ENCODE measurements at places on chromosomes 5 and 9.

- DNase-seq, result no peak
Measured at GRCh38 chr5:169511708-169512107, 71.9 kb upstream of the SPDL1 start.

- no peak for DNase-seq
Measured at GRCh38 chr5:17737092-17737491, 102.8 kb downstream of the TAF11L14 start.

- DNase-seq, result no peak
Measured at GRCh38 chr9:131297903-131298302, 8.4 kb downstream of the PLPP7 start.

DNA sequence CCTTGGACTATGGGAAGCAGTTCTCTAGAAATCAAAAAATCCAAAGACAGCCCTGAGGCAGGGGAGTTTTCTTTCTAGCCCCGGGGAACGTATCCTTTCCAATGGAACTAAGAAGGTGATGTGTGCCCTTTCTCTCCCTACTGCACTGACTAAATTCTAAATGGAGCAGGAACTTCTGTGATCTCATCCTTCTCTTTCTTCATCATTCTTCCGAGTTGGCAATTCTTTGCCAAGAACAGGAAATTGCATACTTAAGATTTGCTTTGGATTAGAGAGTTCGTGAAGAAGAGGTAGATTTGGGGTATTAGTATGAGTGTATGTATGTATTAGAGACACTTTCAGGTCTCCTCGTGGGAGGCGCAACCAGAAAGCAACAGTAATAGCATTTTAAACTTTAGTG lies 178.0 kb upstream of the PIK3R1 start:
- DNase-seq, result no peak

- DNase-seq, result no peak
Measured at GRCh38 chr9:33350310-33350709, 52.1 kb downstream of the AQP7 start.

GRCh38 chr9:96149533-96150280 lies 152.3 kb downstream of the HSD17B3 start:
- no peak for DNase-seq

DNA sequence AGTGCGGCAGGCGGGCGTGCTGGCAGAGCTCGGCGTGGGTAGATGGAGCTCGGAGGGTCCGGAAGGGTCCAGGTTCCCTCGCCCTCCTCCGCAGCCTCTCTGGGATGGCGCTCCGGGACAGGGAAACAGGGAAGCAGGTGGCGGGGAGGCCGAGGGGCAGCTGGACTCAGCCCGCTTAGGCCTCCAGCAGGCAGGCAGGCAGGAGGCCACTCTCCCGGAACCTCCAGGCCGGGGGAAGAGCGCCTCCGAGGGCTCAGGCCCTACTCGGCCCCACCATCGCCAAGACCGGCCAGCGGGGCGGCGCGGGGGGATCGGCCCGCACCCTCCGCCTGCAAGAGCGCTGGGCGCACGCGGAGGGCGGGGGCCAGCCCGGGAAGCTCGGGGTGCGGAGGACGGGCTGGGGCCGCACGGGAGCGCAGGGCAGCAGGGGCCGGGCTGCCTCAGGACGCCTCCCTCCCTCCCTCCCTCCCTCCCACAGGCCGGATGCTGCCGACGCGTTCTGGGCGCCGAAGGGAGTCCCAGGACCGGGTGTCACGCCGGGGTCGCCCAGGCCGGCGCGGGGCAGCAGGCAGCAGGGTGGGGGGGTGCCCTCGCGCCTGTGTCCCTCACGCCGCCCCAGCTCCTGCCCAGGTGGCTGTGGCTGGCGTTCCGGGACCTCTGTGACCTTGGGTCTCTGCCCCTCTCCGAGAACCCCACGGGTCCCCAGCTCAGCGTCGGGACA lies 977 bp downstream of the MGAT4B start:
- no peak for DNase-seq

GRCh38 chr5:78534148-78534904 lies 114.2 kb downstream of the LHFPL2 start:
- no peak for DNase-seq
